NCI-H1105 (cell line): ENCODE measurements at places on chromosomes 3 and 15.

GRCh38 chr3:11363715-11364114 is 91.5 kb downstream of the ATG7 start:
- no peak for DNase-seq

DNA sequence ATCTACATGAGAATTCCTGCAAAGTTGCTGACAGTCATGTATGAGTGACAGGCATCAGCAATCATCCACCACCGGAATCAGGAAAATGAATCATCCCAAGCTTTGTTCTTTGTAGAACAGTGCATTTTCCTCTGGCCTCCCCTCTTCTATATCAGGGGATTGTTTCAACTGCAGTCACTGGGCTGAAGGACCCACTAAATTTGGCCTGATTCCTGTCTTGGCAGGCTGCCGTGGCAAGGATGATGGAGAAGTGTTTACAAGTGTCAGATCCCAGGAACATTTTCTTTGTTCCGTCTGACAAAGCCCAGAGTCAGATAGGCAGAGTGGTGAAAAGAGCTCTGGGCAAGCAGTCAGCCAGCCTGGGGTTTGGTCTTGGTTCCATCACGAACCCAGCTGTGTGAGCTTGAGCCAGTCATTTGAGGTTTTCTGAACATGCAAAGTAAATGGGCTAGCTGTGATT is 175.1 kb upstream of the TSC22D2 start:
- peak; percentile 94 for DNase-seq

- no peak for DNase-seq
Measured at GRCh38 chr15:92123962-92124656, 269.6 kb upstream of the ST8SIA2 start.

- no peak for DNase-seq
Measured at GRCh38 chr3:147397875-147398812, 8.2 kb downstream of the ZIC4 start.

GRCh38 chr3:100335434-100335833 is 877 bp downstream of the NIT2 start:
- no peak for DNase-seq

DNA sequence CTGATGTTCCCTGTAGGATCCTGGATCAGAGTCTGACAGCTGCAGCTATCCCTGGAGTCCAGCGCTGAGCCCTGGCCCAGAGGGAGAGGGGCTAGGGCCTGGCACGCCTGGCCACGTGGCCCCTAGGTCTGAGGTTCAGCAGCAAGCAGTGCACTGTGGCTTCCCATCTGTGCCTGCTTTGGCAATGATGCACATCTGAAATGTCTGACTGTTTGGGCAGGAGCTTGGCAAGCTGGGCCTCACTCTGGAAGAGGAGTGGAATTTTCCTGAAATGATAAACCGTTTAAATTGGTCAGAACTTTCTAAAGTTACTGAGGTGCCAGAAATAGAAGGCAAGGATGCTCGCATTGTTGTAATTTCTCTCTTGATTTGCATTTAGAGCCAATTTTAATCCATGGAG is 48.8 kb upstream of the MRPS22 start:
- DNase-seq: no peak

DNA sequence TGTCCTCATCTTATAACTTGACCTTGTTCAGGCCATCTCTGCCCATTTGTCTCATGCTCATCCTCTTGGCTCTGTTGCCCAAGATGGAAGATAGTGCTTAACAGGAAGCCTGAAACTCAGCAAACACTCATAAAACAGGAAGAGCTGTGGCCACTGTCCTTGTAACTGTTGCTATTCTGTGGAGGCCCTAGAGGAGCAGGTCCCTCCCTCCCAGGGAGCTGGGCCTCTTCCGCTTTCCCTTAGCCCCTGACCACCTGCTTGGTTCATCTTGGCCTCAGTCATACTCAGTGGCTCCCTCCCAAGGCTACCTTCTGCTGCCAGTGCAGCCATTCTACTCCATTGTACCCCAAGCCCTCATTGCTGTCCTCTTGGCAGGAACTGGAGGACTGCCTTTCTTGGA is 3.5 kb downstream of the MAPKAPK3 start:
- DNase-seq: no peak

- no peak for DNase-seq
Measured at GRCh38 chr3:195179776-195180489, 91.0 kb downstream of the XXYLT1 start.

GRCh38 chr15:78937132-78937739 is 7.6 kb downstream of the CTSH start:
- DNase-seq: no peak

DNA sequence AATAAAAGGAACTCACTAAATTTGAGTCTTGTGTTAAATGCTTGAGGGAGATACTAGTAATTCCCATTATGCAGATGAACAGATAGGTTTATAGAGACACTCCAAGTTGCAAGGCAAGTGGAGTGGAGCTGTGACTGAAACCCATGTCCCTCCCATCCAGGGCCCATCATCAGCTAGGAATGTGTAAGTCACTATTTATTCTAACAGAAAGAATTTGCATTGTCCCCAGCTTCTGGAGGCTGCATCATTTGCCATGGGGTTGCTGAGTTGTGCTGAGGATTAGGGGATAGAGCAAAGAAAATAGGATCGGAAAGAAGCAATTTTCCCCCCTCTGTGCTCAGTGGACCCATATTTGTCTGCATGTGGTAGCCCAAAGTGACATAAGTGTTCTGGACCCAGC is 197.4 kb upstream of the RGMA start:
- no peak for DNase-seq

GRCh38 chr3:180611006-180611405 is 9.0 kb downstream of the TTC14 start:
- DNase-seq: no peak

GRCh38 chr3:194283221-194284006 is 67.7 kb downstream of the CPN2 start:
- no peak for DNase-seq

DNA sequence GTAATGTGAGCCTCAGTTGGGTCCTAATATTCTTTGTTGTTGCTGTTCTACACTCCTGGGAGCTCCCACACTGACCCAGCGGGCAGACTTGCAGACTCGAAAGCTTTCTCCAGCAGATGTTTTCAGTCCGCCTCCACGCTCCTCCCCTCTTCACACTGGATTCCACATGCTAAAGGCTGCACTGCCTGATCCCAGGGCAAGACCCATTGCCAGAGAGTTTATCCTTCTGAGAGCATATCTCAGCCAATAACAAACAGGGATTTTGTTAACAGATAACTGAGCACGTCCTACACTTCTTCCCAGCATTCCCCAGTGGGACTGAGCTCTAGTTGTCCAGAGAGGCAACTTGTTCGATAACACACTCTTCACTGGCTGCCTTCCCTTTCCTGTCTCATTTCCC is 8.0 kb upstream of the COL6A6 start:
- no peak for DNase-seq

DNA sequence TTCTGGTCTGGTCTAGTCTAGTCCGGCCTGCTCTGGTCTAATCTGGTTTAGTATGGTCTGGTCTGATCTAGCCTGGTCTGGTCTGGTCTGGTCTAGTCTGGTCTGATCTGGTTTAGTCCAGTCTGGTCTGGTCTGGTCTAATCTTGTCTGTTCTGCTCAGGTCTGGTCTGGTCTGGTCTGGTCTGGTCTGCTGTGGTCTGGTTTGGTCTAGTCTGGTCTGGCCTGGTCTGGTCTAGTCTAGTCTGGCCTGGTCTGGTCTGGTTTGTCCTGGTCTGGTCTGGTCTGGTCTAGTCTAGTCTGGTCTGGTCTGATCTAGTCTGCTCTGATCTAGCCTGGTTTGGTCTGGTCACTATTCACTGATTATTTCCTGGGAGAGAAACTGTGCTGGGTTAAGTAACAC is 84.1 kb upstream of the PRR23E start:
- no peak for DNase-seq

DNA sequence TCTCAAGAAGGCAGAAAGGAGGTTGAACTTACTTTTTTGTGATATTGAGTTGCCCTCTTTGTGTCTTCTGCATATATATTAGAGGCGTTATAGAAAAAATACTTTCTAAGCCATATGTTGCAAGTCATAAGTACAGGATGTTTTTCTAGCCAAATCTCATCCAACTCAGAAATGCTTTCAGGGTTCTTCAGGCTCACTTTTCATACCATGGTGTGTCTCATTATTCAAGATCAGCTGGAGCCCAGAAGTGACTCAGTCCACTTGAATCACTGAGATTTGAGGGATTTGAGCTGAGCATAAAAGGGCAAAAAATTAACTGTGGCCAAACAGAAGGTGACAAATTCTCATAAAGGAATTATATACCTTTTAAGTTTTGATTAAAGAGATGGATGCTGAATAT is 157.3 kb downstream of the WNT5A start:
- no peak for DNase-seq

DNA sequence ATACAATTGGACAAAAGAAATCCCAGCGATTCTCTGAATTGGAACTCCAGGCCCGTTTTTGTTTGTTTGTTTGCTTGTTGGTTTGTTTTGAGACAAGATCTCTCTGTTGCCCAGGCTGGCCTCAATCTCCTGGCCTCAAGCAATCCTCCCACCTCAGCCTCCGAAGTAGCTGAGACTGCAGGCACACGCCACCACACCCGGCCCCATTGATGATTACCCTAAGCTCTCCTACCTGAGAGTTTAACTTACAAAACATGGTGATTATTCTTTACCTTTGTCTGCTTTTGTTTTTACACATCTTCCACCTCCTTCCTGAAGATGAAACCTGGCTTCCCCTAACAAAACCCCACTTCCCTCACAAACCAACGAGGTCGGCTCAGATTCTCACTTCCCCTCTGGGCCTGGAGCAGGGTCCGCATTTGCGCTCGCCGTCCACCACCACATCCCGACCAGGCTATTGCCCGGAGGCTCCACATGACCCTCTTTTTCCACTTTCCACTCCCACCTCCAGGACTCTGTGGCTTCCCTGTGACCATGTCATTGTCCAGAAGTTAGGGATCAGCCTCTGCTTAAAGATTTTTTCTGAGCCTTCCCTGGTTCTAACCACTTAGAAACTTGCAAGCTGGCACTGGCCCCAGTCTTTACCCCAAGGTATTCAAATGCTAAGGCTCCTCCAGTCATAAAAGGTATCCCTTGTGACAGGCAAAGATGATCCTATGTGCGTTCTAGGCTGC is 14.8 kb downstream of the KLHL6 start:
- DNase-seq: no peak

DNA sequence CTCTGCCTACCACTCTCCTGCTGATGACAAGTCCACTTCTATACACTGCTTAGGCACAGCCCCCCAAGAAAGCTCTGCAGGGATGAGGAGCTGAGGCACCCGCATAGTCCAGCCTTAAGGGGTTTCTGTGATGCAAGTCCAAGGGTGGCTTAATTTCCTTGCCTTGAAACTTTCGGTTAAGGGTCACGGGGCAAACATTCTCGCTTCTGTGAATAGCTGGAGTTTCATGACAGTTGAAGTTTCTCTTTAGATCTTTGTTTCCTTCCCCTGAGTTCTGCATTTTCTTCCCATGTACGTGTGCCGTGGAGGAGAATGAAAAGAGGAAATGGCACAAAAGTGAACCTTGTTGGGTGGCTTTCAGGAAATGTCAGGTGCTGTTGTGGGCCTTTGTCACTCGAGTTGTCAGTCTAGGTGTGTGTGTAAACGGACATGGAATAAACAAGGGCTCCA is 7.0 kb downstream of the GPR160 start:
- DNase-seq: no peak

DNA sequence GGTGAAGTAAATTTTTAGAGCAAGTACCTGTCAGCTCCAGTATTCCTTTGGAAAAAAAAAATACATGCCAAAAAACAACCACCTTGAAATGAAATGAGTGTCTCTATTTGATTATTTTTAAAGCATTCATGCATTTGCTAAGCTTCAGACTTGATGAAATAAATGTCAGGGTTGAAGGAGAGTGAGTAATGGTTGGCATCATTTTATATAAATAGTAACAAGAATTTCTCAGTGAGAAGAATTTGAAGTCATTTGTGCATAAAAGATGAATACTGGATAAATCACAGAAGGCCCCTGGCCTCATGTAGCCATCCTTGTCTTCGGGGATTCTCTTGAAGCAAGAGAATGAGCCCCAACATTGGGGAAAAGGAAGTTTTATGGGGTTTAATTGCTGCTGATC is 318.4 kb downstream of the LPP start:
- no peak for DNase-seq

DNA sequence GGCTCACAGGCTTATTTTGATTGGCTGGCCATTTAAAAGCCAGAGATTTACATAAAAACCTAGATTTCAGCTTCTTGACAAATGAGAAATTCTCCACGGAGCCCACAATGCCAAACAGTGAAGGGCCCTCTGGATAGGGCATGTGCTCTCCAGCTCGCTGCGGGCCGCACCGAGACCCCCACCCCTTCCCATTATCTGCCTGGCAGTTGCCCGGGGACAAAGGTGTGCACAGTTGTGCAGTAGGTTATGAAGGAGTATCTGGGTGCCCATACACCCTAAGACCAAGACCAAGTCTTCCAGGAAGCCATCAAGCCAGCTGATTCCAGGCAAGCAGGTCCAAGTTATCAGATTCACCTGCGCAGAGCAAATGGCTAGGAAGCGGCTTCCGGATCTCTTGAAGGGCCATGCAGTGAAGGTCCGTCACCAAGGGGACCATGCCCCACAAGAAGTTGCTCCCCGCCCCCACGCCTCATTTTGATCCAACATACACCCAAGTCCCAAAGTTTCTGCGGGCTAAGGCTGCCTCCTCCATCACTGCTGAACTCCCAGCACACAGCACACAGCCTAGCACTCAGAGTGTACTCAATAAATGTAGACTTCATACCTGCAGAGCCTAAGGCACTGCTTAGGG is 1.3 kb downstream of the MRPS25 start:
- DNase-seq: no peak

DNA sequence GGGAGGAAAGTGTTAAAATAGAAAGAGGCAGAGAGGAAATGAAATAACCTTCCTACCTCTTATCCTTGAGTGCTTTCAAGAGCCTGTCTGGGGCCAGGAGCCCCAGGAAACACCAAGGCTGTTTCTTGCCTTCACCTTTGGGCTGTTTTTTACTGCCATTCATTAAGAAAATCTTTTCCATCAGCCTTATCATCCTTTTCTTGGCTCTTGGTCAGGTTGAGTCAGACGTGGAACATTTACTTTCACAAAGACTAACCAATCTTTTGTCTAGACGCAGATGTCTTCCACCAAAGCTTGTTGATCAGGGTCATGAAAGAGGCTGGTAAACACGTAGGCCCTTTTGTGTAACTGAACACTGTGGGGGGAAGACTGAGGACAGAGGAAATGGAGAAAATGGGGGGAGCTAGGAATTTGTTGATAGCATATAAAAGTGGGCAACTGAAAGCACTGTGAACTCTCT is 151.0 kb upstream of the THBS1 start:
- no peak for DNase-seq
